ENCODE measurements at places on chromosomes 2 and 18. TPM values are rescaled to one million over a fixed set of nuclear protein-coding genes. Genes with fewer than 3 reads are reported as not detected.

CCDC68 gene
- total RNA-seq, result not detected

RGPD3 gene
- not detected for total RNA-seq

RETSAT gene
- 9.3 TPM for total RNA-seq

SLC38A11 gene
- 0.18 TPM for total RNA-seq

RBKS gene
- total RNA-seq, result 0.51 TPM

CDH7 gene
- total RNA-seq, result 7.8 TPM

All from SJCRH30 (cell line).